Cardiac septum (tissue), 1 donor: ENCODE measurements at places on chromosomes 4 and X. TPM values are rescaled to one million over a fixed set of nuclear protein-coding genes. Genes with fewer than 3 reads are reported as not detected.
A peak's percentile ranks its signal among the peaks of the same experiment; 100 is the strongest.

DNA sequence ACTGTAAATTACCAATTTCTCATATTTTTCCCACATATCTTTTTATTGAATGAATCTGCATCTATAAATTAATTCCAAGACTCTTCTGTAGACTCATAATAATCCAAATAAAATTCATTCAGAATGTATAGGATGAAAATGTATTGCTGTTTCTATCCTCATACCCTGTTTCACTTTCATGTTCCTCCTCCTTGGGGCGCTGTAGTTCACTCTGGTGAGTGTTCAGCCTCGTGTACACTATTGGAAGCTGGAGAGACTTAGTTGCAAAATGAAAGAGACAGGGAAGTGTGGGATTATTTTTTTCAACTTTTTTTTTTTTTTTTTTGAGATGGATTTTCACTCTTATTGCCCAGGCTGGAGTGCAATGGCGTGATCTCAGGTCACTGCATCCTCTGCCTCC, 296.1 kb downstream of the TLL1 start:
- DNase-seq = no peak

The DOCK11 gene
- total RNA-seq = 3.8 TPM

DNA sequence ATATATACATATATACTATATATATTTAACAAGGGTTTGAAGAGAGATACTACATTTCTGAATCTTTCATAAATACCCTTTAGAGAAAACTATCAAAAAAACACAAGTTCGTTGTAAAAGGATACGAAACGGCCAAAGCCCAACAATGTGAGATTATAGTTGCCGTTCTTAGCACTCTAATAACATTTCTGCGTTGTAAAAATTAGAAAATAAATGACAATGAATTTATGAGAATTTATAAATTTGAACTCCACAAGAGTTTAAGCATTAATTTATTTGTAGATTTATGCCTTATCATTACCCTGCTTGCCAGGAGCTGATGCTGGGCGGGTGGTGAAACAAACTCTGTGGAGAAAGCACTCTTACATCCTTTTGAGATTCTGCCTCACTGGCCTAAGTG, 1.1 kb downstream of the WDR17 start:
- no peak for DNase-seq

DNA sequence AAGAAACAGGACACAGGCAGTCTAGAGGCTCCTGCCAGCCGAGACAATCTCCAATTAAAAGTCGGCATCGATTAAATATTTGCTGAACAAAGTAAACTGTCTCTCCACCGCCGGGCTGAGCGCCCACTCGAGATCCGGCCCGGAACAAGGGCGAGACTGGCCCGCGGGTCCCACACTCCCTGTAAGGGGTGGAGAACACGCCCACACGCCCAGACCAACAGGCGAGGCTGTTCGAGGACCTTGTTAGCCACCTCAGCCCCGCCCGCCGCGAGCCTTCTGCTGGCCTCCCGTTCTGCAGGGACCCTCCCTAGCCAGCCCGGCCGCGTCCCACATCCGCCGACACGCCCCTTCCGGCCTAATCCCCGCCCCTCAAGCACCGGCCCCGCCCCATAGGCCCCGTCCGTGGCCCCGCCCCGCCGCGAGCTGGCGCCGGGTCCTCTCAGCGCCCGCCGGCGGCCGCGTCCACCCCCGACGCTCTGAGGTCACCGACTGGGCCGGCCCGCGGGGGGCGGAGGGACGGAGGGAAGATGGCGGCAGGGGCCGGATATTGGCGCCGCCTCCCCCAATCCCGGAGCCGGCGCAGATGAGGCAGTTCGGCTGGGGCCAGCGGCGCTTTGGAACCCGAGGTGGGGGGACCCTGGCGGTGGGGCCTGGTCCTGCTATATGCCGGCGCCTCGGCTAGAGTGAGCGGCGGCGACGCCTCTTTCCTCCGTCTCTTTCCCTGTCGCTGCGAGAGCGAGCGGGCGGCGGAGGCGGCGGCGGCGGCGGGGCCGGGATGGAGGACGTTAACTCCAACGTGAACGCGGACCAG, at the start of gene SLAIN2:
SLAIN2 (plus strand) TSS at position 565 of the 811 bp plus-strand sequence; CDS start at position 776, 211 bp downstream.
- peak; percentile 100 for DNase-seq

GRCh38 chr4:174091130-174091529, 192.3 kb downstream of the FBXO8 start:
- DNase-seq = no peak

GRCh38 chr4:54661686-54662085, 3.9 kb downstream of the KIT start:
- no peak for DNase-seq

GRCh38 chr4:55132775-55133174, 7.4 kb upstream of the KDR start:
- no peak for DNase-seq

DNA sequence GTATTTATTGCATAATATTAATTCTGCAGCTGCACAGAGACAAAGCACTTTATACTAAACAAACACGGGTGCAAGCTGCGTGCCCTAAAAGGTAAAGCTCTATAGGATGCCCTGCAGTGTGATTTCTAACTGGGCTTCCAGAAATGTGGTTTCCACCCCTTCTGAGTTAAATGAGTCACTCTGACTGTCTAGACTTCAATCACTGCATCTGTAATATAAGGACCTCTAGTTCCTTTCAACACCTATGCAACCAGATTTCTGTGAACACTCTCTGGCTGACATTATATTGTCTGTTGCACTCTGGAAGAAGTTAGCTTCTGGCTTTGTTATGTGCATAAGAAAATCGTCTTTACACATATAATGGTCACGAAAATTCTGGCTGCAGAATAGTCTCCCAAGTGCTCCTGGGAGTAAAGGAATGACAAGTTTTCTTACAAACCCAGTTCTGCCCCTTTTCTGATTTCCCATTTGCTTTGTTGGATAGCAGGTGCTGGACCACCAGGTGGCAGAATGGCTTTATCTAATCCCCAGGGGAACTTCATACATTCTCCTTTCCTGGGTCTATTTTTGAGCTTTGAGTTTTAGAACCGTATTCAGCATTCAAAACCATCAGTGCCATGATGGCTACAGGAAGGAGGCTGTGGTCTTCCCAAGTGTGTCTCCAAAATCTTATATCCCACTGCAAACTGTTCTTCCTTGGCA, 842.2 kb downstream of the STIM2 start:
- DNase-seq = no peak

DNA sequence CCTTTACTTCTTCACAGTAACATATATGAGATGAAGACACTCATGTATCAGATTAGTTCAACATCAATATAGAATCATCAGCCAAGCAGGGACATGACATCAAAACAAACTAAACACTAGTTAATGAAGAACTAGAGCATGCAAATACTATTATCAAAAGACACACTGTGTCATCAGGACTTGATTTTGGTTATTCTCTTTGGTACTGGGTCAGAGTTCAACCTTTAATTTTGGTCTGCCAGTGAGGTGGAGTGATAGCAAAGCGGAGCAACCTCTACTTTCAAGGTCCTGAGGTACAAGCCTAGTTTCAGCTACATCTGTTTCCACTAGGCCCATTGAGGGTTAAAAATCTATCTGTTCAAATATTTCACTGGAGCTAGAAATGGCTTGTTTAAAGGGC, 70.5 kb downstream of the TEX13A start:
- DNase-seq = no peak

DNA sequence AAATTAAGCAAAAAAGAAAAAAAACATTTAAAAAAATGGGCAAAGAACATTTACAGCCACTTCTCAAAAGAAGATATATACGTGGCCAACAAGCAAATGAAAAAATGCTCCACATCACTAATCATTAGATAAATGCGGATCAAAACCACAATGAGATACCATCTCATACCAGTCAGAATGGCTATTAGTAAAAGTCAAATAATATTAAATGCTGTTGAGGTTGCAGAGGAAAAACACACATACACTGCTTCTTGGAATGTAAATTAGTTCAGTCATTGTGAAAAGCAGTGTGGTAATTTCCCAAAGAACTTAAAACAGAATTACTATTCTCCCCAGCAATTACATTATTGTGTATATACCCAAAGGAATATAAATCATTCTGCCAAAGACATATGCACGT, 1189.0 kb downstream of the PCDH18 start:
- no peak for DNase-seq

GRCh38 chrX:39815631-39816030, 282.1 kb downstream of the BCOR start:
- DNase-seq = no peak

The GLRA2 gene
- total RNA-seq = not detected

GRCh38 chr4:168604496-168605373, 107.9 kb downstream of the PALLD start:
- DNase-seq = no peak

DNA sequence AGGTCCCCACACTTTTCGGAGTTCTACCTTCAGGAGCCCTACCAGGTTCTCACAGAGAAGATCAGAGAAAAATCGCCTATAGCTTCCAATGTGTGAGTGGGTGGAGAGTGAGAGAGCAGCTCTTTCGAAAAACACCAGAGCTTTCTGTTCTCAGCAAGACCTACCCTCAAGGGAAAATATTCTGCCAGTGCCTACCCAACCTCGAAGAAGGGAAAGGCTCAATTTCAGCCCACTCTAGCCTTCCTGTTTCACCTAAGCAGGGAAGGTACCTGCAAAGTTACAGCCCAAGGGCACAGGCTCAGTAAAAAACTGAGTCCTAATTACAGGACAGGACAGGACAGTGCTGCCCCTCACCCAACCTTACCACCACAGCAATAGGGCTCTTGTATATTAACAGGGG, 104.0 kb upstream of the WDR17 start:
- no peak for DNase-seq

- DNase-seq = no peak
These were observed 234.9 kb upstream of the CTSO start for GRCh38 chr4:156188596-156188995.

The MAGEA2 gene
- total RNA-seq = not detected

DNA sequence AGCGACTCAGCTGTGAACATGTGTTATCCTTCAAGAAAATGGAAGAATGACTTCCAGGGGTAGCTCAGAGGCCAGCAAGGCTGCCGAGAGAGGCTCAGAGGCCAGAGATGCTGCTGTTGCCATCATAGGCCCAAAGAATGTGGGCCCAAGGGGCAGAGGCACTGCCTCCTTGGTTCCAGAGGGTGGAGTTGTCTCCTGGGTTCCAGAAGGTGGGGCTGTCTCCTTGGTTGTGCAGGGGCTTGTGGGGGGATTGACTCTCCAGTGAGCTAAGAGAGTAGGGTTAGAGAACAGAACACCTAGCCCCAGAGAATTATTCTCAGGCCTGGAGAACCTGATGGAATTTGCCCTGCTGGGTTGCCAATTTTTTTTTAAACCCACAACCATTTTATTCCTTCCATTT, 62.6 kb downstream of the DGKK start:
- DNase-seq = no peak

DNA sequence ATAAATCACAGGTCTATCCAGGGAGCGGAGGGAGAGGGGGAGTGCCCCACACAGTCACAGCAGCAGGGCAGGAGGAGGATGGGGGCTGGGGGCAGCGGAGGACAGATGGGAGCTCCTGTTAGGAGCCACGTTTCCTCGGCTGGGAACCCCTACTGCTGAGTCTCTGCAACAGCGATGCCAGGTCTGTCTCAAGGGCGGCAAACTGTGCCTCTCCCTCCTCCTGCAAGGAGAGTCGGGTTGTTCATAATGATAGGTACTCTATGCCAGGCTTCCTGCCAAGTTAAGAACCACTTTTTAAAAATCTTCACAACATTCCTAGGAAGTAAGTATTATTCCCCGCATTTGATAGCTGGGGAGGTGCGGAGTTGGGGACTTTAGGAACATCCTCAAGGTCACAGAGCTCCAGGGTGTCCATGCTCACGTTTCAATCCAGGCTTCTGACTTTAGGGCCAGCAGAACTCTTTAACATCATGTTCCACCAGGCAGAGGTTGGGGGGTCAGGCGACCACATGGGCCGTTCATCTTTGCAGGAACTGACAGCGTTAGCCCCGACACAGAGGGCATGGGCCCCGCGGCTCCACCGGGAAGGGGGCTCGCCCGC, 98.3 kb upstream of the MAML3 start:
- DNase-seq = no peak

DNA sequence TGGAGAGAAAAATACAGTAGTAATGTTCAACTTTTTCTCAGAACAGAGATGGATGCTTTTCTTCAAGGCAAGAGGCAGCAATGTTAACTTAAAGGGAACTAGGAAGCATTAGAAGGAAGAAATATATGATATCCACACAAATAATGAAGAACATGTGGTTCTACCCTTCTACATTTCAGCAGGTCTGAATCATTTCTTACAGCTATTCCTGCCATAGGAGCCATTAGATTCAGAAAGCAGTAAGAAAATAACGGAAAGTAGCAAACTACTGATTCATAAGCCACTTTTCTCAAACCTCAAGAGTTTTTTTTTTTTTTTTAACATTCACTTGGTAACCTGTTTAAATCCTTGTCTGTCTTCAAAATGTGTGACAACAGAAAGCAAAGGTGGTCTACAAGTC, 1251.6 kb upstream of the AGA start:
- DNase-seq = no peak

The CPZ gene
- 0.30 TPM for total RNA-seq

- DNase-seq = no peak
These were observed 200.8 kb downstream of the MGST2 start for GRCh38 chr4:139866276-139866962.

The HTN1 gene
- not detected for total RNA-seq

- no peak for DNase-seq
These were observed 144.3 kb upstream of the PAQR3 start for GRCh38 chr4:79083406-79084010.

DNA sequence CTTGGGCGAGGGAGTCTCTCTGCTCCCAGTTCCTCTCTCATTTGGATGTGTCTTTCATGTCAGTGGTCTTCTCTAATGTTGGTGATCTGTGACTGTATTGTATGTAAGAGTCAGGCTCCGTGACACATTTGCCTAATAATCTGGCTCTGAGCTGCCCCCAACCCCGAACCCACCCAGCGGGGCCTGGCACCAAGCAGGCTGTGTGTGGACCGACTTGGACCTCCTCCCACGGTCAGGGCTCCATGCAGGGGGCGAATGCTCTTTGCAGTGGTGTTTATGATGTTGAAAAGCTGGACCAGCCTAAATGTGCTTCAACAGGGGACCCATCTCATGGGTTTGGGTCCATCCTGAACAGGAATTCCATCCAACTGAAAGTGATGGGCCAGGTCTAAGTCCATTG, 47.0 kb upstream of the ADRA2C start:
- no peak for DNase-seq

DNA sequence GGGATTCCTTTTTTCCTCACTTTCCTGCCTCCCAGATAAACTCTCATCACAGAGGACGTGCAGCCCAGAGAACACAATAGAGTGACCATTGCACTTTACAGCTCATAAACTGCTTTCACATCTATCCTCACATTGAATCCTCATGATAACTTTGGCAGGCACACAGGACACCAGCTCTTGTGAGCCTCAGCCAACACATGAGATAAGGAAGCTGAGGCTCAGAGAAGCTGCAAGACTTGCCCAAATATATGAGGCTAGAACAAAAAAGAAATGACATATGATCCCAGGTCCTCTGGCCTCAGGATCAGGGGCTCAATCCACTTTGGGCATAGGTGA, 85.0 kb upstream of the CPEB2 start:
- no peak for DNase-seq

The XK gene
- total RNA-seq = 6.8 TPM

DNA sequence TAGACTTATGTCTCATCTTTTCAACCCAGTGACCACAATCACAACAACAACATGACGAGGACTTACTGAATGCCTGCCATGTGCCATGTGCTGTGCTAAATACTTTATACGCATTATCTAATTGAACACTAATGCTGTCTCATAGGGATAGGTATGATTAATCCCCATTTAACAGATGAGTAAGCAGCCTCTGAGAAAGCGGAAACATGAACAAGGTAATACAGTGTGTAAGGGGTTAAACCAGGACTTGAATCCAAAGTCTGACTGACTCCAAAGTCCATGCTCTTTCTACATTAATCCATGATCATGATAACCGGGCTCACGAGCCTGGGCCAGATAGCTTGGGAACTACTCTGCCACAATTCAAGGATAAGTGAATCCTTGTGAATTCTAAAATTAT, 105.3 kb upstream of the MBNL3 start:
- no peak for DNase-seq
